C1 segment of cervical spinal cord (tissue), 14 donors: ENCODE measurements at places on chromosomes 5 and 9.
A peak's percentile ranks its signal among the peaks of the same experiment; 100 is the strongest.

DNA sequence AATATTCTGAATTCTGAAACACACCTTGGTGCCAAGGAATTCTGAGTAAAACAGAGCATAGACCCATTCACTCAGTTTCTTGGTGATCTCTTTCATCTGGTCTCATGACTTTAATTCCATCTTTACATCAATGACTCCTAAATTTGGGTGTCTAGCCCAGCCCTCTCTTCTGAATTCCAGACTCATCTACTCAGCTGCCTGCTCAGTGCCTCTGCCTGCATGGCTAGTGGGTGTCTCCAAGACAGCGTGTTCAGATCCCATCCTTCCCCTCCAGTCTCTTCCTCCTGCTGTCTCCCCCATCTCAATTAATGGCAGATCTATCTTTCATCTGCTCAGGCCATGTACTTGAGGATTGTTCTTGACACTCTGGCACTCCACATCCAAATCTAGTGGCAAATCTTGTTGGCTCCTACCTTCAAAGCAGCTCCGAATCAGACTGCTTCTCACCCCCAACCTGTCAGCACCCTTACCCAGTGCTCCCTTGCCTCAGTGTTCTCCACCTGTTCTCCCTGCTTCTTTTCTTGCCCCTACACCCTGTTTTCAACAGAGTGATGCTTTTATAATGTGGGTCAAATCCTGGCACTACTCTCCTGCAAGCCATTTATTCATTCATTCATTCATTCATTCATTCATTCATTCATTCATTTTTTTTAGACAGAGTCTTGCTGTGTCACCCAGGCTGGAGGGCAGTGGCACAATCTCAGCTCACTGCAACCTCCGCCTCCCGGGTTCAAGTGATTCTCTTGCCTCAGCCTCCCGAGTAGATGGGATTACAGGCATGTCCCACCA is 5.3 kb downstream of the CAVIN4 start:
- no peak for DNase-seq

DNA sequence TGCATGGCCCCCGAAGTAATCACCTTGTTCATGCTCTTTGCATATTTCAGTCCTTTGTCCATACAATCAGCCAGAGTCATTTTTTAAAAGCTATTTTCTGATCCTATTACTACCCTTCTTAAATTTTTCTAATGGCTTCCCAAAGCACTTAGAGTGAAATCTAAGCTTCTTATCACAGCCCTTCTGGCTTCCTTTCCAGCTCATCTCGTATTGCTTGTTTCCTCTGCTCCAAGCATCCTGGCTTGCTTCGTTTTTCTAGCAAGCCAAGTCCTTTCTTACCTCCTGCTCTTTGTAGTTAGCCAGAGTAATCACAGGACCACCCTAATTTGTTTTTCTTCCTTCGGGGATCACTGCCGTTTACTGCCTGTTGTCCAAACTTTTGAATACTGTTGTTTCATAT is 453.3 kb downstream of the KIF4B start:
- no peak for DNase-seq

DNA sequence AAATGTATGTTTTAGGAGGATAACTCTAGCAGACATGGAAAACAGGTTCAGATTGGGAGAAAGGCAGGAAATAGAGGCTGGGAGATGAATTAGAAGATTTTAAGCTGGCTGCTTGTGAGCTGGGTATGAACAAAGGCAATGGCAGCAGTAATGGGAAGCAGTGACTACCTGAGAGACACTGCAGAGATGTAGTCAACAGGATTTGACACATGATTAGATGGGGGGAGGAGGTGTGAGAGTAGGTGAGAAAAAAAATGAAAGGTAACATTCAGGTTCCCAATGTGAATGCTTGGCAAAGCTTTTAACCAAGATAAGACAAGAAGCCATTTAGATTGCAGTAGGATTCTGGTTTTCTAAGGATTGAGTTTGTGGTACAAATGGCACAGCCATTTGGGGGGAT is 22.8 kb upstream of the IFNE start:
- no peak for DNase-seq

DNA sequence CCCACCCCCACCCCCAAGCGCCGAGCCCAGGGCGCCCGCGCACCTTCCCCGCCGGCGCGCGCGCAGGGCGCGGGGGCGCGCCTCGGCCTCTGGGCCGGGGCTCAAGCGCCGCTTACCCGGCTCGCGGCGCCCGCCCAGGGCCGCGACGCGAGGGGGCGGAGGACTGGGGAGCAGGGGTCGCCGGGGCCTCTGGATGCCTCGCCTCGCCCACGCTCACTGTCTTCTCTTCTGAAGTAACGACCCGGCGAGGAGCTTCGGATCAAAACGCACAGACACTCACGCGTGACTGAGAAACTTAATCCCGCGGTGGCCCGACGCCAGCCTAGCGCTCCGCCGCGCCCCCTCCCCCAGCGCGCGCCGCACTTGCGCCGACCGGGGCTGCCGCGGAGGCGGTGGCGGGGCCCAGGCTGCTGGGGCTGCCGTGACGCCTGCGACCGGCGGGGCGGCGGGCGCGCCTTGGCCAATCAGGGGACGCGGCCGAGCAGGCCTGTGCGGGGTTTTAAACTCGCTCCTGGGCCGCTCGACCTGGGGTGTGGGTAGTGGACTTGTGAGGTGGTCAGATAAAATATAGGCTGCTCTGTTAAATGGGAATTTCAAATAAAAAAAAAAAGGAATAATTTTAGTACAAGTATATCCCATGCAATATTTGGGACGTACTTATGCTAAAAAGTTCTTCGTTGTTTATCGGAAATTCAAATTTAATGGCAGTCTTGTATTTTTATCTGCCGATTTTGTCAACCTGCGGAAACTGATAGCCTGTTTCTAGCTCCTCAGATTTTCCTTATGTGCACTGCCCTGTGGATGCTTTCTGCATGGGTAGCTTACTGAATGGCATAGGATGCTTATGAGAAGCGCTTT is at the start of gene MPDZ:
Gene MPDZ (minus strand): TSS at position 409 of the 858 bp plus-strand sequence. CDS start 29,377 bp downstream, outside the sequence.
- DNase-seq, result peak; percentile 66

GRCh38 chr5:92805446-92805845 is 775.6 kb downstream of the NR2F1-AS1 start:
- DNase-seq, result no peak

GRCh38 chr9:115300874-115301273 is 182.9 kb upstream of the TNC start:
- DNase-seq, result no peak

GRCh38 chr9:76901801-76902200 is 4.1 kb downstream of the PRUNE2 start:
- no peak for DNase-seq

DNA sequence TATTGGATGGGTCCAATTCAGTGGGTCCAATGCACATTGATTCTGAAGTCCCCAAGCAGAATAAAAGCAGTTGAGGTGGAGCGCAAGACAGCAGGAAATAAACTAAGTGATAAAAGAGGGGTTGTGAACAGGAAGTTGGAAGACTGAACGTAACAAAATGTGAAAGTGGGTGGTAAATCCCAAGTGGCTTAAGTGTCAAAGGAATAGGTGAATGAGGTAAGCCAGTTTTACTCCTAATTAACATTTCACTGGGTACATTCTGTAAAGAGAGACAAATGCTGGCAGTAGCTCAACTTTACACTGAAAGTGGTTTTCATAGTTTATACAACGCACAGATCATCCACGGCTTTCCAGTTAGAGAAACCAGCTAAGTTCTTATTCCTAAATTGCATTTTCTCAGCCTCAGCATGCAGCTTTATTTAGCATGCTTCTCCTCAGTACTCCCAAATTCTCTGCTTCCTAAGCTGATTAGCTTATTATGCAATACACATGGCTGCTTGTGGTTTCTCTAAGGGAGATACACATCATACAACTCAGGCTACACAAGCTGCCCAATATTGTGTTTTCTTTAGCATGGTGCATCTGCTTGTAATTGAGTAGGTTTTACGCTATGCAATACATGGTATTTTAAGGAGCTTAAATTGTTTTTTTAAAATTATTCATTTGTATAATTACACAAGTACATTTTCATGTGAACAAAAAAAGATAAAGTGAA is 34.2 kb upstream of the HSD17B4 start:
- no peak for DNase-seq

DNA sequence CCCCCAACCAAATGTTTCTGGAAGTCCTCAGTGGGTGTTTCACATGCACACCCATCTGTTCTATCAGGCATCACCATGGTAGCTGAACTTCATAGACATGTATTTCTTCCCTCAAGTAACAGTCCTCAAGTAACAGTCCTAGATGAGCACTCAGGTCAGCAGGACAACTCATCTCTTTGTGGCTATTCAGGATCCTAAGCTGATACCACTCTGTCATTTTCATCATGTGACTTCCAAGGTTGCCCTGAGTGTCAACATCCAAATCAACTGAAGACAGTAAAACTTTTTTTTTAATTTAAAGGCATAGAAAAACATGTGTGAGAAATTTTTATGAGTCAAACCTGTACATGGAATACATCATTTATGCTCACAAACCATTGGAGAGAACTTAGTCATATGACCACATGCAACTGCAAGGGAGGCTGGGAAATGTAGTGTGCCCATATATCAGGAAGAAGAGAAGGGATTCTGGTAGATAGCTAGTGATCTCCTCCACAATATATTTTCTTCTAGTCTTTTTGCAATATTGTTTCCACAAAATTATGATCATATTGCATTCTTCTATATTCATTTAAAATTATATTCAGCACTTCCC is 64.2 kb upstream of the FST start:
- DNase-seq, result no peak

DNA sequence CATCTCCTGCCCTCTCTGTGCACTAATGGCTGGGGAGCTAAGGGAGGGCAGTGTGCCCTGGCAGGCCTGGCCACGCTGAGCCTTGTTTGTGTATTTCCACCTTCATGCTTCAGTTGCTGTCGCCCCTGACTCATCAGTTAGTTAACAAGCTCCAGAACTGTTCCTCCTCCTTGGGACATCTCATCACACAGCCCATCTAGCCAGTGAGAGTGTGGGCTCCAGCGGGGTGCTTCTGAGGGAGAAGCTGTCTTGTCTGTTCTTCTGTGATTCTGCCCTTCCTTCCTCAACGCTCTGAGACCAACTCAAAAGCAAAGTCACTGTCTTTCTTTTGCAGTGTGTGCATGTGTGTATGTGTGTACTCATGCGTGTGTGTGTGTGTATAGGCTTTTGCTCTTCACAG is 58.3 kb upstream of the CPEB4 start:
- DNase-seq, result no peak

GRCh38 chr9:37141015-37141414 is 20.6 kb downstream of the ZCCHC7 start:
- no peak for DNase-seq

DNA sequence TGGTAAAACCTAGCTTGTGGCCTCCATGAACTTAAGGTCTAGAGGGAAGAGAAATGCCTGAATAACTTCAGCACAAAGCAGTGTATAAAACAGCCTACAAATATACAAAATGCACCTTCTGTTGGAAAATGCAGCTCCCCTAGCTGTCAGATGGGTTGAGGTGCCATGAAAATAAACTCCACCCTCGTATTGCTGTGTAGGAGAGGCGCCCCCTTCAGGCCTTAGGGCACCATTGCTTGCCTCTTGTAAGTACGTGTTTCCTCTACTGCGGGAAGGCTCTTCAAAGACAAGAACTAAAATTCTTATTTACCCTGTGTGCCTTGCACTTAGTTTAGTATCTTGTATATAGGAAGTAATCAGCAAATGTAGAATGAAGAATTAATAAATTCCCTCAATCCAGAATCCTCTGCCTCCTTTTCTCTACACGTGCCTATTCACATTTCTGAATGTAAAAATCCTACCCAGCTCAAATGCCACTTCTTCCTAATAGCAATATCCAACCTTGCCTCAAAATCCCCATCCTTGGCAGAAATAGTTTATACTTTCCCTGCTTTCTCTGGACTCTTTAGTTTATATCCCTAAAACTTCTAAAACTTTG is 393.7 kb upstream of the PDE4D start:
- no peak for DNase-seq

DNA sequence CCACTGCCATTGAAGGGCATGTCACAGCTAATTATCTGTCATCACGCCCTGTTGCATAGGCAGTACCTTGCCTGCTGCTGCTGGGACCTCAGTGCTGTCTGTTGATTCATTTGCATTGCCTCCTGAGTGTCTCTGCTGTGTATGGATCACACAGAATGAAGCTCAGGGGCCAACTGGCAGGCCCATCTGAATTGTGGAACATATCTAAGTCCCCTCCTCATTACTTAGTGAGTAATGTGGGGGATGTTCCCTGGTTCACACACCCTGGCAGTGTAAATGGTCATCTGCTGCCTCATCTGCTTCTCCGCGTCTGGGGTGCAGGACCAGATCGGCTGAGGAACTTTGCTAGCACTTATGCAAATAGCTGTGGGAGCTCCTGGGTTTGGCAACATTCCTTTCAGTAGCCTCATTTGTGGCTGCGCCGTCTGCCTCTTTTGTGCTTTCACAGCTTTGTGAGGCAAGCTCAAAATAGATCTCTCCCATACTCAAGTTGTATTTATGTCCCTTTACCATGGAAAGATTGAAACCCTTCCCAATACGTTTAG is 25.4 kb downstream of the TYRP1 start:
- peak; percentile 9 for DNase-seq

GRCh38 chr5:73369278-73369677 is 79.3 kb downstream of the FOXD1 start:
- DNase-seq, result no peak

DNA sequence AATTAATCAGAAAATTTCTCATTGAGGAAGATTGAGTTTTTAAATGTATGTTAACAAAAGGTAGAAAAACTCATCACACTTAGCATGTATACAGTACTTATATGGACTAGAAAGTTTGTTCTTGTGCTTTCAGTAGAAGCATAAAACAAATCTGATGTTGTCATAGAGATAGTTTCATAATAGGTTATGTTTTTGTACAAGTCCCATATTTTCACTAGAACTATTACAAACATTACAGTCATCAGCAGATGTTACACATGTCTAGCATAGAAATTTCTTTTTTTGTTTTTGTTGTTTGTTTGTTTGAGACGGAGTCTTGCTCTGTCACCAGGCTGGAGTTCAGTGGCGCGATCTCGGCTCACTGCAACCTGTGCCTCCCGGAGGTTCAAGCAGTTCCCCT is 131.4 kb downstream of the COMMD10 start:
- no peak for DNase-seq

DNA sequence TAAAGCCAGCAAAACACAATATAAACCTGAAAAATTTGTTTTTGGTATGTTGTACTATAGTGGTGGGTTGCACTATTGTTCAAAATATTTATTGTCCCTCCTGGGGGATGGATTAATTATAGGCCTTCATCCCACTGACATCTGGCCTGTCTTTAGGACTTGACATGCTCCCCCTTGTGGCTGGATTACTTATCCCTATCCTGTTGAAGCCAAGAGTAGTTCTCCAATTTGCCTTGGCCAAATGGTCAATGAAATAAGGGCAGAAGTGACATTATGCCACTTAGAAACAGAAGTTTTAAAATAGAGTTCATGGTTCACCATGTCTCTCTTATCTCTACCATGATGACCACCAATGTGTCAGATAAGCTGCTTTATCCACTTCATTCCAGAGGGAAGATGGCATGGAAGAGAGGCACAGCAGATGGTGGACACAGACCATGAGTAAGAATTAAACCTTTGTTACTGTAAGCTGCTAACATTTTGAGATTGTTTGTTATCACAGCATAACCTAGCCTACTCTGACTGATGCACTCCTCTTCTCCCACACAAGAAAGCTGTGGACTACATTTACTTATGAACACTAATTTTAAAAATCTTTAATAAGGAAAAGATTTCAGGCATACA is 29.2 kb upstream of the ARHGEF28 start:
- DNase-seq, result no peak
